Esophagus squamous epithelium (tissue), 5 donors: ENCODE measurements at places on chromosomes 2 and 18.

- DNase-seq = no peak
Observed at GRCh38 chr2:58851598-58851997, 610.5 kb upstream of the FANCL start.

- no peak for DNase-seq
Observed at GRCh38 chr2:174333017-174333371, 1.8 kb upstream of the SP9 start.

DNA sequence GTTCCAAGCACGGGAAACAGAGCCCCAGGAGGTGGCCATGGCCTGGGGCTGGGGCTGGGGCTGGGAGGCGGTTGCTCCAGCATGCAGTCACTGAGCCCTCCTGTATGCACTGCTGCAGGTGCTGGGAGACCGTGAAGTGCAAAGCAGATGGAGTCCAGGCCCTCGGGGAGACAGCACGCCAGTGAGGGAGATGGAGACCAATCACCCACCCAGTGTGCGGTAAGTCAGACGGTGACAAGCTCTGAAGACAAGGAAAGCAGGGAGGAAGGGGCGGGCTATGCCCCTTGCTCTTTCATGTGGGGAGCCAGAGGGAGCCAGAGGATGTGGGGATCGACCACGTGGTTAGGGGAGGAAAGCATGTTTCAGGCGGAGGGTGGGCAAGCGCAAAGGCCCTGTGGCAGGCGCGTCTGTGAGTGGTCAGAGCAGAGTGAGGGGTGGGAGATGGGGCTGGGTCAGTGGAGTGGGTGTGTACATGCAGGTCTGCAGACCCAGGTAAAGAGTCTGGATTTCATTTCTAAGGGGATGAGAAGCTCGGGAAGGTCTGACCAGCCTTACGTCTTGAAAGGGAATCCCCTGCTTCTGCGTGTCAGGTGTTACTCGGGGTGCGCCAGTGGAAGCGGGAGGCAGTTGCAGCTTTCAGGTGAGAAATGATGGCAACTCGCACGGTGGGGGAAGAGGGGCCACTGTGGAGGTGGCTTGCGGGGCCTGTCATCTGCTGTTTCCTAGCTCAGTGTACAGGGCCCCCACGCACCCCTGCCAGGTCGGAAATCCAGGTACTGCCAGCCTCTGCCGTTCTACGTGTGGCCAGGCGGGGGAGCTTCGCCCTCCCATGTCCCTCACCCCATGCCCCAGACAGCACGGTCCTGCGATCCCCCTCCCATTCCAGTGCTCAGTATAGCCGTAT is 19.4 kb downstream of the RRM2 start:
- no peak for DNase-seq

DNA sequence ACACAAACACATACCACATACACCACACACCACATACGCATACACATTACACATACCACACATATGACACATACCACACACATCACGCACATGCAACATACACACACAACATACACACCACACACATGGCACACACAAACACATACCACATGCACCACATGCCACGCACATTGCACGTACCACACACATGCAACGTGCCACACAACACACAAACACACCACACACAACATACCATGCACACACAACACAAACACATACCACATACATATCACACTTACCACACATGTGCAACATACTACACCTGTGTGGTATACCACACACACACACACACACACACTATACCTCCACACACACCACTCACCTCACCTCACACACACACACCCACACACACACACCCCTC is 15.0 kb downstream of the TMEM177 start:
- DNase-seq = no peak

- DNase-seq = no peak
Observed at GRCh38 chr18:3852321-3852720, 402.3 kb downstream of the TGIF1 start.

DNA sequence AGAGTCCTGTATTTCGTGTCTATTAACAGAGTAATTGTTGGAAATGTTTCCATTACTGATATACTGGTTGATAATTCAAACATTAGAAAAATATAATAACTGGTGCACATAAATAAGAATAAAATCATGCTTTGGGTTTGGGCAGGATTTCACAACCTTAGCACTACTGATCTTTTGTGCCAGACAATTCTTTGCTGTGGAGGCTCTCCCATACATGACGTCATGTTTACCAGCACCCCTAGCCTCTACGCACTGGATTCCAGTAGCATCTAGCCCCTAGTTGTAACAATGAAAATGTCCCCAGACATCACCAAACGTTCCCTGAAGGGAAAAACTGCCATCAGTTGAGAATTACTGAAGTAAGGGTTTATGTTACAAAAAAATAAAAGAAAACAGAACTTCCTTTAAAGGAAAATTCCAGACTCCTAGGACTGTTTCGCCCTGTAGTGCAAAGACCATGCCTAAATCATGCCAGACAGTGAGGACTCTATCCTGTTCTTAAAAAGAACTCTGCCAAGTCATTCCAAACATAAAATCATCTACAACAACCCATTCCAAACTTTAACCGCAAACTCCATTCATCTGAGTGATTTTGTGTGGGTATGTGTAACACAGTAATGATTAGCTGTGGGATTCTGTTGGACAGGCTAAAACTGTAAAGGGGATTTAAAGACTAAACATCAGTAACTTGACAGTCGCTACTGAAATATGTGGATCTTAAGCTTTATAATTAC is 313.4 kb upstream of the CCDC68 start:
- DNase-seq = no peak

DNA sequence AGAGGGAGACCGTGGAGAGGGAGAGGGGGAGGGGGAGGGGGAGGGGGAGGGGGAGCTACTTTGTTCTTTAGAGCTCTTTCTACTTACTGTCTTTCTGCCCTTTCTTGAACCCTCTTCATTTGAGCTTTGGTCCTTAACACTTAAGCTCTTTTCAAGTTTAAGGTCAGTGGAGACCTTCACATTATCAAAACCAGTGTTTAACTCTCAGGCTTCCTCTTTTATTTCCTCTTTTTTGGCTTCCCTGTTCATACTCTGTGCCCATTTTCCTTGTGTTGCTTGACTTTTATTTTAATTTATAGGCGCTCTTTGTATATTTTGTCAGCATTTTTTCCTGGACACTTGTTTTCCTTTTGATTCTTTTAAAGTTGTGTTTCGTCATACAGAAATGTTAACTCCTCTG is 37.1 kb downstream of the ACSL3 start:
- DNase-seq = no peak

- no peak for DNase-seq
Observed at GRCh38 chr2:64213532-64214275, 69.5 kb upstream of the PELI1 start.

- no peak for DNase-seq
Observed at GRCh38 chr2:163906410-163906809, 170.6 kb upstream of the FIGN start.

GRCh38 chr2:219592736-219593135 is 4.9 kb upstream of the STK11IP start:
- no peak for DNase-seq

DNA sequence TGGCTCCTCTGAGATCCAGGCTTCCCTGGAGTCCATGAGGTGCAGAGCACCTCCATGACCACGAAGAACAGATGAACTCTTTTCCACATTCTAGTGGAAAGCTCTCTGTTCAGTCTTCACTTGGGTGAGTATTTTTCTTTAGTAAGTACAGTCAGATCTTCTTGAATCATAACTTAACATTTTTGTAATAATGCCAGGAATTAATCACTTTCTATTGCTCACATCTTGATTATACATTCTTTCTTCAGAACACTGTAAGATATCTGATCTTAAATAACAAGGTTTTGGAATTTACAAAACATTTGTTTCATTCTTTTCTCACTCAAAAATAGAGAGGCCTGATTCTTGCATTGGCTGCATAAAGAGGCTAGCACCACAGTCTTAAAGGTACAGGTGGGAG is 45.4 kb upstream of the RND3 start:
- no peak for DNase-seq

GRCh38 chr18:7808992-7809391 is 241.9 kb downstream of the PTPRM start:
- DNase-seq = no peak

DNA sequence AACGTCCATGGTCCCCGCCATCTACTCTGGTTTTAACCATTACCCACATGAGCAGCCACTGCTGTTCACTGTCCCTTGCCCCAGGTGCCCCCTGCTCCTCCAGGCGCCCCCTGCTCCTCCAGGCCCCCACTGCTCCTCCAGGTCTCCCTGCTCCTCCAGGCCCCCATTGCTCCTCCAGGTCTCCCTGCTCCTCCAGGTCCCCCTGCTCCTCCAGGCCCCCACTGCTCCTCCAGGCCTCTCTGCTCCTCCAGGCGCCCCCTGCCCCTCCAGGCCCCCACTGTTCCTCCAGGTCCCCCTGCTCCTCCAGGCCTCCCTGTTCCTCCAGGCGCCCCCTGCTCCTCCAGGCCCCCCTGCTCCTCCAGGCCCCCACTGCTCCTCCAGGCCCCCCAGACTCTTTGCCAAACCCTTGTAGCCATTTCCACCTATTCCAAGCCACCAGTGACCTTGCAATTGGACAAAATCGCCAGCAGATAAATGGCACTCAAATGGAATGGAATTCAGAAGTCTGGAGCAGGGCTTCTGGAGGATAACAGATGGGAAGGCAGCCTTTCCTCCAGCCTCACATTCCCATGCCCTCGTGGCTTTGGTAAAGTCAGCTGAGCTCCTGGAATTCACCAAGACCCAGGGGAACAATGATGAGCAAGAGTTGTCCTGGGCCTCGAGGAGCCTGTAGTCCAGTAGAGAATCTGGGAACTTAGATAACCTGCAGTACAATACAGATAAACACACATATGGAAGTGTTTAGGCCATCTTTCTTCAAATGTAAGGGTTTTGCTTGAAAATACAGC is 13.3 kb upstream of the RPL31 start:
- DNase-seq = no peak

DNA sequence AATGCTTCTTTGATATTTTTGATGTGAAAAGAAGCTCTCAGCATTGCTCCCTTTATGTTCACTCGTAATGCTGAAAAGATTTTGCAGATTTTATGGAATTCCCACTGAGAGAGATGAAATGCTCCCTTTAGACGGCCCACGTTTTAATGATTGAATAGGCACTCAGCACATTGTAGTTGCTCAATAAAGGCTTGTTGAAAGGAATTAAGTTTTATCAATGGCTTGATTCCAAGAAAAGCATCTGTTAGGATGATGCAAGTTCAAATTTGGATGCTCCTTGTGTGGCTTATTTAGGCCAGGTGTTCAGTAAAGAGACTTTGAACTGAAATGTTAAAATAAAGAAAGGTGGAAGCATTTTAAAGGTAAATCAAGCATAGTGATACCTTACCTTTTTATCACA is 725.1 kb downstream of the EPHA4 start:
- DNase-seq = no peak

- DNase-seq = no peak
Observed at GRCh38 chr18:75129717-75130477, 79.0 kb downstream of the PTGR3 start.

DNA sequence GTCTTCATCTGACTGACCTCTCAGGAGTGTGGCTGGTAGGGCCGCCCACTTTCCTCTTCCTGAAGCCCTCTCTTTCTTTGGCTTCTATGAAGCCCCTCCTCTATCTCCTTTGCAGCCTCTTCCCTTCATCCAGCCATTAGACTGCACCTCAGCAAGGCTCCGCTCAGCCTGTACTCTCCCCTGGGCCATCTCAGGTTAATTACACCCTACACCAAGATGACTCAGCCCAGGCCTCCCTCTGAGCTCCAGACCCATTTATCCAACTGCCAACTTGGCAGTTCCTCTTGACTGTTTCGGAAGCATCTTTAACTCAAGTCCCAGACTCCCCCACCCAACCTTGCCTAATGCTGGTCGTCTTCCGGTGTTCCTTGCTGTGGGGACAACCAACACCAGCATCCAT is 5.8 kb upstream of the WNT6 start:
- DNase-seq = no peak

DNA sequence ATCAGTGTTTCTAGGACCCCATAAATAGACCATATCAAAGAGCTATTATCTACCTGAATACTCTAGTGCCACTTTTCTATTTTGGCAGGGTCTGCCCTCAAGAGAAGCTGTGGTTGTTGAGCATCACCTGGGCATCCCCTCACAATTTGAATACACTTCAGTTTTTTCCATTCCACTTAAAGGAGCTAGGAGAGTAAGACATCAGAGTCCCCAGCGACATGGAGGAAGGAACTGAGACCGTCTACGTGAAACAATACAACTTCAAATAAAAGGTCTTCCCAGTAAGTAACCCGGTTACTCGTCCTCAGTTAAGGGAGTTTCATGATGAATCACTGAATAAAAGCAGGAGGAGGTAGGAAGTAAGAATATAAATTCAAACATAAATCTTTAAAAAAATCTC is 206.7 kb downstream of the AFF3 start:
- no peak for DNase-seq

- DNase-seq = no peak
Observed at GRCh38 chr2:88692187-88692586, 714 bp downstream of the RPIA start.

- DNase-seq = no peak
Observed at GRCh38 chr2:46802665-46803546, 112.7 kb downstream of the MCFD2 start.

- no peak for DNase-seq
Observed at GRCh38 chr18:25830787-25831186, 259.6 kb downstream of the SS18 start.

DNA sequence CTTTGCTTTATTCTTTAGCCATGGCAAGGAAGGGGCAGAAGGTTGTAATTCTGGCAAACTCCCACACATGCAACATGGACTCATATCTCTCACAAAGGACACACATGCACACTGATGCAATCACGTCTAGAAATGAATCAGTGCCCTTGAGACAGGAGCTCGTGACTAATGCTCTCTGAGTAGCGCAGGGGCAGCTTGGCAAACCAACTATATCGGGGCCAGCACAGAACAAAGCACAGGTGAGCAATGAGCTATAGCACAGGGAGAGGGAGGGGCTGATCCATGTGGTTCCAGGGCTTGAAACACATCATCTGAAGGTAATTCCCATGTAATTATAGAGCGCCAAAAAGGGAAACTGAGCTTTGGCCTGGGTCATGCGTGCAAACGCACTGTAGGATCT is 165.2 kb upstream of the KLF7 start:
- no peak for DNase-seq

GRCh38 chr2:96631804-96632435 is 6.2 kb downstream of the KANSL3 start:
- DNase-seq = no peak

DNA sequence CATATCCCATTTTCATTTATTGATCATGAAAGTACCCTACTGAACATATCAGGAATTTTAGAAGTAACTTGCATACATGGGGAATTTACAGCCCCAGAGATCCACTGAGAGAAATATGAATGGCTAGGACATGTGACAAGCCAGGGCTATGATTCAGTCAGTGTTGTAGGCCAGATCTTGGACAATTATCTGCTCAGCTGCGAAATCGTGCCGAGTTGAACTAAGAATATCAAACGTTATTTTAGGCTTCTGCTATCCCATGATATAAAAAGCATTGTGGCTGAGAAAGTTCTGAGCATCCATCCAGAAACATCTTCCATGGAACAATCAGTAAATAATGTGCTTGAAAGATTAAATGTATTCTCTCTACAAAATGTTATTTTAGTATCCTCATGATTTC is 85.7 kb upstream of the UNC80 start:
- no peak for DNase-seq

GRCh38 chr2:109280804-109281203 is 151.8 kb downstream of the SH3RF3 start:
- no peak for DNase-seq

GRCh38 chr18:5943514-5943913 is 48.2 kb upstream of the TMEM200C start:
- DNase-seq = no peak

- no peak for DNase-seq
Observed at GRCh38 chr2:174282441-174282840, 34.1 kb upstream of the OLA1 start.

- no peak for DNase-seq
Observed at GRCh38 chr2:174780191-174780840, 16.0 kb upstream of the CHRNA1 start.

- DNase-seq = no peak
Observed at GRCh38 chr18:6677086-6677485, 52.4 kb upstream of the ARHGAP28 start.
